CD4-positive, alpha-beta T cell treated with Interleukin-15 for 4 hours (primary cell): ENCODE measurements at places on chromosomes 11 and 22.

GRCh38 chr11:73175551-73176144 is 33.5 kb upstream of the FCHSD2 start:
- no peak for DNase-seq

DNA sequence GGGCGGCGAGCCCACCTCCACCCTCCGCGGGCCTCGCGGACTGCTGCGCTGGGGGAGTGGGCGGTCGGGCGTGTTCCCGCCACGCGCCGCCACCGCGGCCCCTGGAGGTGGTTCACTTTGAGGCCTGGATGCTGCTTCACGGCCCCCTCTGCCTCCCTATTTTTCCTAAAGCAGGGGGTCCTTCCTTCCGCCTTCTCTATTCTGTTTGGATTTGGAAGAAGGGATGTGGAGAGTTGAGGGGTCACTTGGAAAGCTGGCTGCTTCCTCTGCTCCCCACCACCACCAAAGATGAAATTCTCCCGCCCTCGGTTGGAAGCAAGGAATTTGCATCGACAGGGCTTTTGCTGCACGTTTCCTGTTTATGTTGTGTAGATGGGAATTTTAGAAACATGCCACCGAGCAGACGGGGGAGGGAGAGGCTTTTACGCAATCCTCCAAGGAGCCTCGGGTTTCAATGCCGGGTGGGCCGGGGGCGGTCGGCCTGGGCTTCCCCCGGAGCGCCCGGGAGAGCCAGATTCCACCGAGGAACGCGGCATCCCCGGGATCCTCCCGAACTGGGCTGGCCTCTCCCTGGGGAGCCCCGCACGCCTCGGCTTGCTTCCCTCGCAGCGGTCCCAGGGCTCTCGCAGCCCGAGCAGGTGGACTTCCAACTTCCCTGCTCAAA is 403 bp upstream of the SBF2 start:
- DNase-seq: no peak

DNA sequence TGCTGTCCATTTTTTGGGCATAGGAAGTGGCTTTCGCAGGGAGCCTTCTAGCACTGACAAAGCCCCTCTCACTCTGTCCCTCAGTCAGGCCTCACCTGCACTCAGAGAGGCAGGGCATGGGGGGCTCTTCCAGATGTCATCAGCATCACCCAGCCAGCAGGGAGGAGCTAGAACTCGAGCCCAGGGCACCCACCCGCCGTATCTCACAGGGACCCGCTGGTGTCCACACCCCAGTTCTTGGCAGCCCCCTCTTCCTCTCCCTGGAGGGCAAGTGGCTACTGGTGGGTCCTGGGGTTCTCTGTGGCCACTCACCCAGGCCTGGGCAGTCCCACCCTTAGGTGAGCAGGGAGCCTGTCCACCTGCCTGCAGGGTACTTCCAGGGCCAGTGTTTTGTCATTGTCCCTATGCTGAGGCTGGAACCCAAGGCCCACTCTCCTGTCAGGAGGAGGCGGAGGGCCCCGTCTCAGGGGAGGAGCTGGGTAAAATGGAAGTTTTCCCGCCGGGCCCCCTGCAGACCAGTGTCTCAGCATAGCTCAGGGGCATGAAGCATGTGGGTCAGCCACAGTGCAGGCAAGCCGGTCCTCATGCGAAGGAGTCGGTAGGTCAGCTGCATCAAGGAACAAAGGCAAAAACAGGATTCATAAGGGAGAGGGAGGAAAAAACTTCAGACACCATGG is 21.8 kb downstream of the MYO7A start:
- no peak for DNase-seq

DNA sequence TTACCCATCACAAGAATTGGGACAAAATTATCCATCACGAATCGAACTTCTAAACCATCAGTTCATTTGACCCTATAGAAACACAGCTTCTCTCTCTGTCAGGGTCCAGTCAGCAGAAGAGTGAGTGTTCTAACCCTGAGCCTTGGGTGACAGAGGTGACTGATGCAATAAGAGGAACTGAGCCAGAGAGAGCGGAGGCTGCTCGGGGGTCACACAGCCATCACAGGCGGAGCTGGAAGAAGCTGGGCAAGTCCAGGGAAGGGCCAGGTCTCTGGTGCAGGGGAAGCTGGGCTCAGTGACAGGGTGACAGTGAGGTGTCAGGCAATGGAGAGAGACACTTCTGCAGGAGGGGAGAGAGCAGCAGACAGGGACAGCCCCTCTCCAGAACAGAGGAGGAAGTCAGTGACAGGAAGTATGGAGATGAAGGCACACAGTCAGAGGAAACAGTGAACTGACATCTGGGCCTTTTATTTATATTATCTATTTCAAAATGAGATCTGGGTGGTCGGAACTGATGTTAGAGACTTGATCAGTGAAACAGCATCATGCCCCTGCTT is 184.0 kb upstream of the TBCEL start:
- DNase-seq: no peak
